ENCODE measurements at places on chromosomes 6 and 20. TPM values are rescaled to one million over a fixed set of nuclear protein-coding genes. Genes with fewer than 3 reads are reported as not detected.

Gene DEFB132
- total RNA-seq, result not detected

Gene SS18L1
- 19.4 TPM for total RNA-seq

Gene PARD6B
- total RNA-seq, result 0.20 TPM

Gene PAK5
- total RNA-seq, result 0.03 TPM

Gene ELOVL4
- 5.4 TPM for total RNA-seq

Gene LY86
- total RNA-seq, result not detected

Gene ADA
- total RNA-seq, result 12.0 TPM

Gene ZSCAN12
- total RNA-seq, result 5.8 TPM

Gene AGPAT4
- 9.0 TPM for total RNA-seq

Gene CRISP2
- total RNA-seq, result not detected

Gene RSPH9
- total RNA-seq, result 0.83 TPM

Gene SLC22A1
- 0.40 TPM for total RNA-seq

Data from smooth muscle cell of the pulmonary artery (primary cell).